Fibroblast of skin of right quadriceps (primary cell): ENCODE measurements at places on chromosomes 3 and 15.

GRCh38 chr3:24220859-24221657 lies 273.6 kb downstream of the THRB start:
- peak; percentile 97 for DNase-seq

DNA sequence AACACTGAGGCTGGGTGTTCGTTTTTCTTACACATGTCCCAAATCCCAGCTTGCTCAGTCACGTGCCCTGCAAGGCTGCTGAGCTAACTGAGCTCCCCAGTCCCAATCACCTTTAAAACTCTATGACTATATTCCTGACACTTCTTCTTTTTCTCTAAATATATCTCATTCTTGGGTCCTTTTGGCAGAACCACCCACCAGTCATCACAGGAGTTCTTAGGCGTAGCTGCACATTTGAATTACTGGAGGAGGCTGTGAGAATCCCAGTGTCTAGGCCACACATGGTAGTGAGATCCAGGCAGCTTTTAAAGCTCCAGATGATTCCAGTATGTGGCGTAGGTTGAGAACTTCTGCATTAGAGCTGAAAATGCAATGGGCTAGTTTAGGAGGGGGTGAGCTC lies 66.3 kb downstream of the ST8SIA2 start:
- no peak for DNase-seq

- no peak for DNase-seq
Measured at GRCh38 chr3:114307222-114307830, 13.5 kb downstream of the TIGIT start.

DNA sequence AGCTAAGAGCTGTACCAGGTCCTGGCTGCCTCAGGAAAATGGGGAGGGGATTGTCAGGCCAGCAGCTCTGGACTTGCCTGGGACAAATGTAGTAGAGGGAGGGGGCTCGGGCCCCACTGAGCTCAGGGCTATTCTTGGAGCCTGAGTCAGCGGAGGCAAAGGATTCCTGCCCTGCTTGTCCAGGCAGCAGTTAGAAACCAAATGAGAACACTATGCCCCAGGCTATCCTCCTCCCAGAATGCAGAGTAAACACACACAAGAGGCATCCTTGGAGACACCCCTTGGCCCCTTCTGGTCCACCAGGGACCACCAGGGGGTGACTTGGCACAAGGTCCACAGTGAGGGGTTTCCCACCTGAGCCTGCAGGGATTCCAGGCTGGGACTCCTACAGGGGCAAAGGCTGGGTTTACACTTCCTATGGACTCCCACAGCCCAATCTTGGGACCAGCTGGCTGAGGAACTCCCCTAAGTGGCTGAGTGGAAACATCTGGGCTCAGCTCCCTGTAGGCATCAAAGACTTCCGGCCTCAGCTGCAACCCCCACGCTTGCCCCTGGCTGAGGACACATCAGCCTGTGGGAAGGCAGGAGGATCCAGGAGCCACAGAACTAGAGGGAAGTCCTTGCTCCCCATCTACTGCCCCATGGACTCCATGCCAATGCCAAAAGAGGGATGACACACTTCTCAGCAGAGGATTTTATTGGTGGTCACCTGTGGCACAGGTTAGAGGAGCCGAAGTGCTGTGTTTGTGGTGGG lies 3.4 kb upstream of the COL7A1 start:
- peak; percentile 90 for DNase-seq

DNA sequence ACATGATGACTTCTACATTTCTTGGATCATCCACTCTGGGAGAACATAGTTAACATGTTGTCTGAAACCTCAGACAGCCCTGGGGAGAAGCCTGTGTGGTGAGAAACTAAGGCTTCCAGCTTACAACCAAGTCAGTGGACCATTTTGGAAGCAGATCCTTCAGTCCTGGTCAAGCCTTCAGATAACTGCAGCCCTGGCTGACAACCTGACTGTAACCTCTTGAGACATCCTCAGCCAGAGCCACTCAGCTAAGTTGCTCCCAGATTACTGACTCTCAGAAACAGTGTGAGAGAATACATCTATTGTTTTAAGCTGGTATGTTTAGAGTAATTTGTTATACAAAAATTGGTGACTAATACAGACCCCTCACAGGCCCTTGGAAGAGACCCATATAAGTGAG lies 50.9 kb upstream of the KPNA4 start:
- no peak for DNase-seq

DNA sequence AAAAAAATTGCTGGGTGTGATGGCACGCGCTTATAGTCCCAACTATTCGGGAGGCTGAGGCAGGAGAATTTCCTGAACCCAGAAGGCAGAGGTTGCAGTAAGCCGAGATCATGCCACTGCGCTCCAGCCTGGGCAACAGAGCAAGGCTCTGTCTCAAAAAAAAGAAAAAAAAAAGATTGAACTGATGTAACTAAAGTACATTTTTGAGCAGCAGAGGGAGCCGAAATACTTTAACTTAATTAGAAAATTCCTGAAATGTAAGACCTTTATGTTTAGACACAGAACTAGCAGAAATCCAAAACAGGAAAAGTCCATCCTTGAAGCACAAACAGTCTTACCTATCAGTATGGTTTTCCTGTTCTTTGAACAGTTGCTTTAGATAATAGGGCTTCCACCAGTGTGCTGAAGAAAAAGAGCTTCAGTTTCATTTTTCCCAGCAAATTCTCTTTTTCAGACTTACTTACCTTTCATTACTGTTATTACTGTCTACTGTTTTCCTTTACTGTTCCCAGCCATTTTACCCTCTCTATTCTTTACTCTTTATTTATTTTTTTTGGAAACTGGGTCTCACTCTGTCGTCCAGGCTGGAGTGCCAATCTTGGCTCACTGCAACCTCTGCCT lies 33.4 kb upstream of the ZNF609 start:
- peak; percentile 52 for DNase-seq

DNA sequence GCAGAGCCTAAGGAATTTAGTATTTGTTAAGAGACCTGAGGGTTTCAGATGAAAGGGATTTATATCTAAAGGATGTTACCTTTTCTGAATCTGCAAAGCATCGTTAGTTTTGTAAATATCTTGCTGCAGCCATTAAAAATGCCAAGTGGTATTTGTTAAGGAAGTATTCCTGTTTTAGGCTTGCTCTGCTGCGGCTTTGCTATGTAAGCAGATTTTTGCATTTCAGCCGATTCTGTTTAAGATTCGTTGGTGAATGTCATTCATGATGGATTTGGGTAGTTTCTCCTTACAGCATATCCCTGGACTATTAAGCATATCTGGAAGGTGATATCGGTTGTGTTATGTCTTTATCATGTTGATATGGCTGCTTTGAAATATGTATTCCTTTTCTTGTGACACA lies 1.0 kb downstream of the USP8 start:
- DNase-seq, result no peak

DNA sequence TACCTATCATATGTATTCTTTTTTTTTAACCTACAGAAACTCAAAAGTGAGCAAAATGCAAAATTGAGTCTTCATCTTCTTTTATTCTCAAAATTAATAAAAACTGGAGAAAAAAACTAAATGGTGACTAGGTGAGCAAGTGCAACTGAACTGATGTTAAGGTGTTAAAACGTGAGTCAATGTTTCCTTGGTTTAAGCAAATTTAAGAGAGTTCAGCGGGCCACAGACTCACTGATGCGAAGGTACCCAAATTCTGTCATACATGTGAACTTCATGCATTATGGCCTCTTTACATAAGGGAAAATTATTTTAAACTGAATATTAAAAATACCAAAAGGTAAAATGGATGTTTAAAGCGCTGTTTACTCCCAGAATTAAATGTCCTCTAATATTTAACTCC lies 206.6 kb downstream of the FOXP1 start:
- DNase-seq, result no peak

DNA sequence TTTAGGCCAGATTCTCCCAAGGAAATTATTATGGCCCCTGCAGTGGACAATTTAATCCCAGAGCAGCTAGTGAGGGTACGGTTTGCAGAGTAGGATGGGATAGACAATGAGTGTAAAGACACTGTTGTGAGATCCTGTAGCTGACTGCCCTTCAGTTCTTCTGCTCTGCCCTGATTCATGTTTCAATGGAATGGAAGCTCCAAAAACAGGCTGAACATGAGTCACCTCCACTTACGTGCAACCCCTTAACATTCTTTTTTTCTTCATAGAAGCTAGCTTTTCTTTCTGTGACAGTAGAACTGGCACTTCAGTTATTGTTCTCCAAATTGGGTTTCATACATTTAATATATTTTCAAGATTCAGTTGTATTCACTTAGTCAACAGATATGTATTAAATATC lies 32.1 kb downstream of the CLDN18 start:
- DNase-seq, result peak; percentile 74

DNA sequence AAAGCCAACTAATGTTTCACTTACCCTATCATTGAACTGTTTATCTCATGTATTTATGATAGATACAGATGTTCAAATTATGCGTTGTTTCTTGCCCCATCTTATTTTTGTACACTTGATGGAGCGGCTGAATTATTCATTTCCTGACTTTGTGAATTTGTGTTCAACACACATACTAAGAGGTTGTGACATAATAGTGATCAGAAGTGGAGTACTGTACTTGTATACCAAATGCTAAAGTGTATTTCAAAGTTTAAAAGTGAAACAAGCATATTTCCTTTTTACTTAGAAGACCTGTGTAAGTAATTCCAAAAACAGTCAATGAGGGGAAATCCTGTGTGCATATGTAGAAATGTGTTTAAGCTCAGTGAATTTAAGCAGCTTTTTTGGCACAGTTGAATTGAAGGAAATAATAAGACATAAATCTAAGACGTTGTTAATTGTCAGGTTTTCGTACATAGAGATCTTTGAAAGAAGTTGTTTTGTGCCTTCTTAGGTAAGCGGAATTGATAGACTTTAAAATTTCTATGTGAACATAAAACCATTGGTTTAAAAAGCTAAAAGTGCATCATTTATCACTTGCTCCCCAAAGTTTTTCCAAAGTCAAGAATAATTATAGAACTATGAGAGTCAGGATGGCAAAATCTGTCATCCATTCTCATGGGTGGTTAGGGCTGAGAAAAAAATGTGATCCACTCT lies 1.9 kb downstream of the NFKBIZ start:
- DNase-seq, result peak; percentile 9

- no peak for DNase-seq
Measured at GRCh38 chr3:173055228-173055933, 85.7 kb downstream of the SPATA16 start.

- no peak for DNase-seq
Measured at GRCh38 chr15:42929306-42929848, 8.8 kb upstream of the TTBK2 start.

GRCh38 chr3:102339671-102340070 lies 95.1 kb upstream of the ZPLD1 start:
- no peak for DNase-seq

GRCh38 chr3:62260655-62261054 lies 112.7 kb downstream of the FEZF2 start:
- no peak for DNase-seq

GRCh38 chr3:27078246-27078913 lies 290.8 kb downstream of the NEK10 start:
- DNase-seq, result no peak

GRCh38 chr3:157317895-157318294 lies 118.8 kb upstream of the PTX3 start:
- no peak for DNase-seq

GRCh38 chr15:77768521-77769078 lies 135.9 kb upstream of the LINGO1 start:
- DNase-seq, result no peak

GRCh38 chr3:32175607-32176197 lies 62.8 kb upstream of the CMTM8 start:
- DNase-seq, result peak; percentile 45

DNA sequence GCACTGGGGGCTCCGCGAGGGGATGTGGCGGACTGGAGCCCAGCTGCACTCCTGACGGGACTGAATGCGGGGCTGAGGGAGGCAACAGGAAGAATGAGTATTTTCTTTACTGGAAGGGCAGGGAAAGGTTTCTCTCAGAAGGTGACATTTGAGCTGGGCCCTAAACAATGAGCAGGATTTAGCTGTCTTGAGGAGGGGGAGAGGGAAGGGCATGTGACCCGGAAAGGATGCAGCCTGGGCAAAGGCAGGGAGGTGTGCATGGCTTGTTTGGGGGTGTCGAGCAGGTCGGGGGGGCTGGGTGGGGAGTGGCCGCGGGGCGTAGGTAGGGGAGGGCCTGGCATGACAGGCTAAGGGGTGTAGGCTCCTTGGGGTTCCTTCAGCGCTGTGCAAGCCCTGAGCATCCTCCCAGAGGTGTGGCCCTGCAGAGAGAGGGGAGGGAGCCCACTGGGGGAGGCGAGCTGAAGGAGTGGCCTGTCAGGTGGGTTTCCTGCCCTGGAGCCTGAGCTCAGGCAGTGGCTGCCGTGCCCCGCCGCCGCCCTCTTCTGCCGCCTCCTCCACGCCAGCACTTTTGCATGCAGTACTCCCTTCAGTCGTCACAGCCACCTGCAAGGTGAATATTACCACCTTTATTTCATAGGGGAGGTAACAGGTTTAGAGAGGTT lies 17.2 kb upstream of the ANKDD1A start:
- DNase-seq, result no peak

GRCh38 chr3:182704926-182705325 lies 88.4 kb upstream of the ATP11B start:
- DNase-seq, result no peak

DNA sequence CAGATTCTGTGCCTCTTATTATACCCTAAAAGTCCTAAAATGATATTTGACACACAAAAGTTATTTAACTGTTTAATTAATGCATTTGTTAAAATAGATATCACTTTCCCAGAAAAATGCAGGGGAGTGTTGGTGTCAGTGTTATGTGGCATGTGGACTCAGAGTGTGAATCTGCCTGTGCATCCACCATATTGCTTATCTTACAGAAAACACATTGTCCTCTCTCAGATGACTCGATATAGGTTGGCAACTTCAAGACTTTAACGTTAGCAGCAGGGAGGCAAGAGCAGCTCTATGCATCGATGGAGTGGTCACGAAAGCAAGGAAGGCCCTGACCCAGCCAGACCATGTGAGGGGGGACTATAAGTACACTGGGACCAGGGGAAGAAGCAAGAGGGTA lies 165.4 kb upstream of the DCBLD2 start:
- DNase-seq, result no peak

GRCh38 chr3:58521336-58521670 lies 15.7 kb downstream of the ACOX2 start:
- DNase-seq, result no peak

- peak; percentile 73 for DNase-seq
Measured at GRCh38 chr3:117540597-117540996, 831.0 kb downstream of the TUSC7 start.

GRCh38 chr3:64222501-64223111 lies 2.7 kb downstream of the PRICKLE2 start:
- no peak for DNase-seq

GRCh38 chr15:76752549-76752948 lies 152.6 kb downstream of the SCAPER start:
- no peak for DNase-seq

DNA sequence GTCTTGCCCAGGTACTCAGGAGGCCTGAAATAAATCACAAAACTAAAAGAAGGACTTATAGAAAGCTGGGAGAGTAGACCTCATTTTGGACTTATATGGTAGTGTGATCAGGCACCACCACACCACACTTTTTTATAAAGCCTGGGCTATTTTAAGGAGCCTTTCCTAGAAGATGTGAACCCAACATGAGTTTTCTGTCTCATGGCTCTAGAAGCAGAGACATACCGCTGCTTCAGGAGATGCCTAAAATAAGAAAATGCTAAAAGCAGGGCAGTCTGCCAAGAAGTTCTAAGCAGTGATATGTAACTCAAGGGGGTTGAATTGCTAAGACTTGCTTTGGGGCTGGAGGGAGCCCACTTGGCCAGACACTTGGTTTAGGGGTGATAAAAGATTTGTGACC lies 49.6 kb downstream of the SUMF1 start:
- peak; percentile 50 for DNase-seq
